SJSA1 (cell line): ENCODE measurements at places on chromosomes 1 and 21. TPM values are rescaled to one million over a fixed set of nuclear protein-coding genes. Genes with fewer than 3 reads are reported as not detected.
A peak's percentile ranks its signal among the peaks of the same experiment; 100 is the strongest.

GRCh38 chr1:245842106-245842505, 665.0 kb downstream of the SMYD3 start:
- no peak overlapping the region for H3K4me3 ChIP-seq
- no peaks in the 10 kb centered on the region for H3K27me3 ChIP-seq
- no peak for DNase-seq
- peaks cover 7% of the 10 kb centered on the region for H3K4me1 ChIP-seq
- H3K27ac ChIP-seq, result no peak overlapping the region
- H3K36me3 ChIP-seq, result no peaks in the 10 kb centered on the region

GRCh38 chr1:201036188-201036842, 12.8 kb upstream of the KIF21B start:
- H3K4me1 ChIP-seq, result no peaks in the 10 kb centered on the region
- H3K27ac ChIP-seq, result no peak overlapping the region
- no peaks in the 10 kb centered on the region for H3K36me3 ChIP-seq

DNA sequence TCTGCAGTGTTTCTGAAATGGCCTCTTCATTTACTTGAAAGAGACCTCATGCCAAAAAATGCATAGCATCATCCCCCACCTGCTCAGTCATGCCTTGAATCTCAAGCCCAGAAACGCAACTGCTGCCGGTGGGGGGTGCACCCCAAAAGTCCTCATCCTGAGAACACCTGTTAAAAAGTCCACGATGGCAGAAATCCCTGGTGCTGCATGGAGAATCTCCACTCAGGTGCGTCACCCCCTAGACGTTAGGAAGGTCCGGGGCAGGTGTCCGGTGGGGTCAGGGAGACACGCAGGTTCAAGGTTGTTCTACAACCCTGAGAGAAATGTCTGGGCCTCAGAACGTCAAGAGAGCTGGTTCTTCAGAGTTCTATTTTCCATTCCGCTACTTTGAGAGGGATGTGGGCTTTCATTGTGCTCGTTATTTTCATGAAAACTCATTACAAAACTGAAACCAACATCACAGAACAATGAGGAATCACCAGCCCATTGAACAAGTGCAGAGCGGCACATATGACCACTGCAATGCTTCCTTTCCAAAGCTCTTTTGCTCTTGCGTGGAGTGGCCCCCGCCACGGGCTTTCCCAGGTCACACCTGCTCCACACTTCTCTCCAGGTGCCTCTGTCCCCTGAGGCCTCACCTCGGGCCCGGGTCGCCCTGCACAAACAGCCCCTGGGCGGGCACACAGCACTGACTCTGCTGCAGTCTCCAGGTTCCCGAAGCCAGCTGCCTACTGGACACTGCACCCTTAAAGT, 201.9 kb downstream of the TOMM20 start:
- peak overlapping the region; percentile 50 for H3K27ac ChIP-seq
- no peak overlapping the region for H3K4me3 ChIP-seq
- H3K36me3 ChIP-seq, result no peaks in the 10 kb centered on the region
- no peaks in the 10 kb centered on the region for H3K27me3 ChIP-seq

GRCh38 chr1:247713753-247714152, 2.7 kb downstream of the OR6F1 start:
- no peak overlapping the region for H3K27ac ChIP-seq
- DNase-seq, result no peak
- H3K27me3 ChIP-seq, result no peaks in the 10 kb centered on the region
- no peak overlapping the region for H3K4me3 ChIP-seq
- no peaks in the 10 kb centered on the region for H3K4me1 ChIP-seq
- H3K36me3 ChIP-seq, result no peaks in the 10 kb centered on the region

- no peak within 1 kb of the TSS for H3K27ac ChIP-seq
- H3K4me1 ChIP-seq, result no peaks in the 10 kb centered on the region
- H3K27me3 ChIP-seq, result no peaks in the 10 kb centered on the region
Observed at GRCh38 chr1:46798810-46799209, at the start of gene CYP4B1. Gene CYP4B1, plus strand, starts transcription at chr1:46799046. Its CDS starts 36 bp downstream, at chr1:46799082.

MLLT11 gene
- 23.7 and 26.5 TPM in 2 replicates for total RNA-seq

DNA sequence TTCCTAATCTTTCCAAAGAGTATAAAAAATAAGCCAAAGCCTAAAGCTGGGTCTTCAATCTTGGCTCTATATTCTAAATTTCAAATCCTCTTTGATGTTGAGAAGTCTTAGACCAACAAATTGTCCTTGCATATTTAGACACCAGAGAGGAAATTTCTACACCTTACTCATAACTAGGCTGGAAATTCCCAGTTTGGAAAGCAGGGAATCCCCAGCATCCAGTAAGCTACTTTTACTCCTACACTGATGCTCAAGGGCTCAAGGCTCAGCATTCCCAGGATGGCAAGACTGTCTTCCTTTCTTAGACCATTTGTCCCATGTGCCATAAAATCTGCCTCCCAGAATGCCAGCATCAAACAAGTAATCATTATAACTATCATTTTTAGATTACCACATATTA, 28.3 kb downstream of the PRDX6 start:
- no peaks in the 10 kb centered on the region for H3K27me3 ChIP-seq
- H3K36me3 ChIP-seq, result no peaks in the 10 kb centered on the region
- no peak for DNase-seq

- DNase-seq, result no peak
- H3K4me3 ChIP-seq, result no peak overlapping the region
- peaks cover 3% of the 10 kb centered on the region; the same call in 1 of the 2 replicates for H3K36me3 ChIP-seq
- H3K27ac ChIP-seq, result no peak overlapping the region
Observed at GRCh38 chr1:26537951-26538352, 8.4 kb downstream of the RPS6KA1 start.

ABCB10 gene
- total RNA-seq, result 30.0 and 31.7 TPM in 2 replicates

DNA sequence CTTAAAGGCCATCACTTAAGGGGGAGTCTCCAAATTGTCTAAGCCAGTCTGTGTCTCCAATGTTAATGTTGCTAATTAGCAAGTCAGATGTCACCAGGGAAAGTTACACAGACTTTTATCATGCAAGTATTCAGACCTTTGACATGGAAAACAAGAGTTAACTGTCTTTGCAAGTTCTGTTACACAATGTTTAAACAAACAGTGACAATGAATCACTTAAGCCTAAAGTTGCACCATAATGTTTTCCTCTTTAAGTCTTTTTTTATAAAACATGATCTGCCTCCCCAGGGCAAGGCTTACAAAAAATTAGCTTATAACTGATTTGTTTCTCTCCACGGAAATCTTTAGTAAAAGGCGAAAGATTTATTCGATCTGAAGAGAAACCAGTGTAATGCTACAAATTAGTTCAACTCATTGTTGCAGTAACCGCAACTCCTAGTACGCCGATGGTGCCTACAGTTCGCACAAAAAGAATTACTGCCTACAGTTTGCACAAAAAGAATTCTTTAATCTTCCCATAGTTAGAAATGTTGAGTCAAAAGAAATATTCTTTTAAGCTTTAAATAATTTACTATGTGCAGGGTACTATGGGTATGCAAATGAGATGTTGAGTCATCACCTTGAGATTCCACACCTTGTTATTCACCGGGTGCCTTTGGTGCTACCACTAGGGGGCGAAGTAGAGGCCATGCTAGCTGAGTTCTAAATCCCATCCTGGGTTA, 45.3 kb downstream of the HHAT start:
- H3K4me3 ChIP-seq, result no peak overlapping the region
- H3K27ac ChIP-seq, result peak overlapping the region; percentile 99
- no peaks in the 10 kb centered on the region for H3K36me3 ChIP-seq
- DNase-seq, result peak; percentile 87
- peaks cover 20% of the 10 kb centered on the region for H3K4me1 ChIP-seq
- H3K27me3 ChIP-seq, result no peaks in the 10 kb centered on the region

GRCh38 chr1:161001525-161001924, 19.4 kb downstream of the F11R start:
- no peak overlapping the region for H3K4me3 ChIP-seq
- no peaks in the 10 kb centered on the region for H3K27me3 ChIP-seq
- peaks cover 2% of the 10 kb centered on the region for H3K4me1 ChIP-seq
- DNase-seq, result no peak
- H3K27ac ChIP-seq, result no peak overlapping the region

DNASE2B gene
- not detected in 2 replicates for total RNA-seq

DNA sequence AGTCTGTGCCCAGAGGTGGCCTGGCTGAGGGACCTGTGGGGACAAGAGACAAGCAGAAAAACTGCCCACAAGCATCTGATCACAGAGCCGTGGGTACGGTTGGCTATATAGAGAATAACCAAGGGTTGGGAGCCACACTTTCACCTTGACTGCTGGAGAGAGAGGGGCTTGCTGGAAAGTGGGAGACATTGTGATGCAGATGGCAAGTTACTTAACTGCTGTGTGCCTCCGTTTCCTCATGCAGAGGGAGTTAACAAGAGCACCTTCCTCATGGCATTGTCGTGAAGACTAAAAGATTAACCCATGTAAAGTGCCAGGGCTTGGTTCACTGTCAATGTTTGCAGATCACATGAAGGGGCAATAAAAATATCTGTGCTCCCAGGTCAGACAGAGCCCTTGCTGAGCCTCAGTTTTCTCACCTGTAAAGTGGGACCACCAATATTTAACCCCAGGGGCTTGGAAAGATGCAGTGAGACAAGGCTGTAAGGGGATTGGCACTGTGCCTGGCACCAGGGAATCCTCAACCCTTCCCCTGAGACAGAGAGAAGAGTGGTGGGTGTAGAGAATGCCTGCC, 52.8 kb downstream of the SDC3 start:
- H3K4me3 ChIP-seq, result no peak overlapping the region
- no peak overlapping the region for H3K27ac ChIP-seq
- peaks cover 22% of the 10 kb centered on the region for H3K4me1 ChIP-seq
- no peaks in the 10 kb centered on the region for H3K27me3 ChIP-seq

DNA sequence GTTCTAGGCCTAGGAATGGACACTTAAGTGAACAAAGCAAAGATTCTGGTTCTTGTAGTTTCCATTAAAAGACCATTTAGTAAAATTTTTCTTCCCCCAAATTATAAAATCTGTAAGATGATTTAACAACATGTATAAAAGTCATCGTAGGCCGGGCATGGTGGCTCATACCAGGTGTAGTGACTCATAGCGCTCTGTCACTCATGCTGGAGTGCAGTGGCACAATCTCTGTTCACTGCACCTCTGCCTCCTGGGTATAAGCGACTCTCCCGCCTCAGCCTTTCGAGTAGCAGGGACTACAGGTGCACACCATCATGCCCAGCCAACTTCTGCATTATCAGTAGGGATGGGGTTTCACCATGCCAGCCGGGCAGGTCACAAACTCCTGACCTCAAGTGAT, 9.1 kb downstream of the ASPM start:
- no peaks in the 10 kb centered on the region for H3K27me3 ChIP-seq
- H3K4me1 ChIP-seq, result peaks cover 20% of the 10 kb centered on the region
- H3K4me3 ChIP-seq, result no peak overlapping the region
- no peak overlapping the region for H3K27ac ChIP-seq
- H3K36me3 ChIP-seq, result peaks cover 74% of the 10 kb centered on the region
- DNase-seq, result no peak

SPRR2A gene
- total RNA-seq, result not detected in 2 replicates

- no peaks in the 10 kb centered on the region for H3K27me3 ChIP-seq
- H3K4me1 ChIP-seq, result peaks cover 8% of the 10 kb centered on the region
- H3K27ac ChIP-seq, result no peak overlapping the region
- H3K4me3 ChIP-seq, result no peak overlapping the region
Observed at GRCh38 chr1:173332026-173332425, 124.9 kb upstream of the TNFSF4 start.

- H3K4me1 ChIP-seq, result no peaks in the 10 kb centered on the region
- no peak overlapping the region for H3K4me3 ChIP-seq
- H3K27me3 ChIP-seq, result no peaks in the 10 kb centered on the region
Observed at GRCh38 chr1:187034501-187034900, 205.8 kb downstream of the PLA2G4A start.

DNA sequence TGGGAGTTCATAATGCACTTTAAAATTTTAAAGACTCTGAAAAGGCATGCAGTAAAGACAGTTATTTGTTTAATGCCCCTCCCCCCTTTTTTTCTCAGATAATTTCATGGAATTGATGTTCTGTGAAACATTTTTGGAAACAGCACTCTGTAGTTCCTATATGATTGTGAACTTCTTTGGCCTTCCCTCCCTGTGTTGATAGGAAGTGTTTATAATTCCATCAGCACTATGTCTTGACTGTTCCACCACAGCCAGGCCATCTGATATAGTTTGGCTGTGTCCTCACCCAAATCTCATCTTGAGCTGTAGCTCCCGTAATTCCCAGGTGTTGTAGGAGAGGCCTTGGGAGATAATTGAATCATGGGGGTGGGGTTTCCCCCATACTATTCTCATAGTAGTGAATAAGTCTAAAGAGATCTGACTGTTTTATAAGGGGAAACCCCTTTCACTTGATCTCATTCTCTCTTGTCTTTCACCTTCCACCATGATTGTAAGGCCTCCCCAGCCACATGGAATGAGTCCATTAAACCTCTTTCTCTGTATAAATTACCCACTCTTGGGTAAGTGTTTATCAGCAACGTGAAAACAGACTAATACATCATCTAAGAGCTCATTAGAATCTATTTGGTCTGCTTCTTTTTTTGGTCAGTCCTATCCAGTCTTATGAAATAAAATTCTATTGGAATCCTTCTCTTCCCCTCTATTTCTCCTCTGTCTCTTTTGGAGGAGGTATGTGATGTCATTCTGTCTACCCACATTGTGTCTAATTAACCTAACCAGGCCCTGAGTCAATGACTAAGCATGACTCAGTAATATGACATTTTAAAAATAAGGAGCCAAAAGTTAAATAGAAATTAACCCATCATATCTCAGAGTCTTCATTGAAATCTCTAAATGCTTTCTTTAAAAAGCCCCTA, 8.9 kb downstream of the CCDC185 start:
- H3K27ac ChIP-seq, result peak overlapping the region; percentile 38; the same call in 1 of the 2 replicates
- H3K4me1 ChIP-seq, result peaks cover 15% of the 10 kb centered on the region

GSTM4 gene
- 18.8 and 26.7 TPM in 2 replicates for total RNA-seq

GRCh38 chr1:171191992-171192391, 6.9 kb downstream of the FMO2 start:
- H3K36me3 ChIP-seq, result no peaks in the 10 kb centered on the region
- H3K27me3 ChIP-seq, result no peaks in the 10 kb centered on the region
- no peak overlapping the region for H3K27ac ChIP-seq
- no peaks in the 10 kb centered on the region for H3K4me1 ChIP-seq
- no peak overlapping the region for H3K4me3 ChIP-seq

DNA sequence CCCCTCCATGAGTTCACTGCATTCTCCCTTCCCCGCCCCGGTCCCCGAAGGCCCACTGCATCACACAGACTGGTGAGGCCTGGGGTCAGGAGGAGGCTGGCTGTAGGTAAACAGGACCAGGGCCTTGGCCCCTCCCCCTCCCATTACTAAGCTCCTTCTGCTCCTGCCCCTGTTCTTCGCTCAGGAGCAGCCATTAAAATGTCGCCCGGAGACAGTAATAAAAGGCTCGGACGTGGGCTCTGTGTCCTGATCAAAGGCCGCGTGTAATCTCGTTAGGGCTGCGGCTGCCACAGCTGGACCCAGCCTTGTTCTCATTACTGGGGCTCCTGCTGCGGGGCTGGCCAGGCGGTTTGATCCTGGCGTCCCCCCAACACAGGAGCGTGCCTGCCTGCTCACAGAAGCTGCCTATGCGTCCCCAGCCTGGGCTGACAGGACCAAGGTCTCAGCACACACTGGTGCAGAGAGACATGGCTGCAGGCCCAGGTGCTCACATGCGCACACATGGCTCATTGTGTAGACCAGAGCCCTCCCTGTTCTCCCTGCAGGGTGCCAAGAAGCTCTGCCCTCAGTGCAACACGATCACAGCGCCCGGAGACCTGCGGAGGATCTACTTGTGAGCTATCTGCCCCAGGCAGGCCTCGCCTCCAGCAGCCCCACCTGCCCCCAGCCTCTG, 24.0 kb downstream of the TMEM53 start:
- no peaks in the 10 kb centered on the region for H3K4me1 ChIP-seq
- H3K27me3 ChIP-seq, result no peaks in the 10 kb centered on the region
- peaks cover 43% of the 10 kb centered on the region for H3K36me3 ChIP-seq
- no peak for DNase-seq
- no peak overlapping the region for H3K27ac ChIP-seq

FAM229A gene
- total RNA-seq, result 0.28 and 0.74 TPM in 2 replicates

- no peak for DNase-seq
- no peaks in the 10 kb centered on the region for H3K27me3 ChIP-seq
- H3K27ac ChIP-seq, result no peak overlapping the region
- H3K4me3 ChIP-seq, result no peak overlapping the region
- H3K4me1 ChIP-seq, result peaks cover 22% of the 10 kb centered on the region
Observed at GRCh38 chr1:228490120-228491078, 3.2 kb downstream of the RNF187 start.
